ENCODE measurements at places on chromosomes 1 and 21.

DNA sequence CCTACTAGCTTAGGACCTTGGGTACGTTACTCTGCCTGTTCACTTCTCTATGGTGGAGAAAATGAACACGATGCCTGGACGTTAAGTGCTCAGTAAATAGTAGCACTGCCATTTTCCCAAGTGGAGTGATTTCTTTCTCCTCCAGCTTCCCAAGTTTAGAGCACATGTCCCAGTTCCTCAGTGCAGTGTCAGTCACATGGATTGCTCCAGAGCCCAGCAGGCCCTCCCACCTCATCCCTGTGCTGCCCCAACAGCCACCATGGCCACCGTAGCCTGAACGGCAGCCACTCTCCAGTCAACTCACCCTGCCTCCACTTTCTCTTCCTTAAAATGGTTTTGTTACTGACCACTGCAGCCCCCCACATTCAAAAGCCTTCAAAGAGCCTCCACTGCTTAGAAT lies 8.5 kb downstream of the STMN1 start:
- DNase-seq: no peak

GRCh38 chr1:204418174-204419063 lies 6.8 kb upstream of the PPP1R15B start:
- peak; percentile 65 for DNase-seq

- DNase-seq: no peak
These were observed 37.5 kb downstream of the CTNNBIP1 start for GRCh38 chr1:9872430-9873165.

GRCh38 chr1:204448344-204448964 lies 36.8 kb upstream of the PPP1R15B start:
- peak; percentile 39 for DNase-seq

GRCh38 chr1:1020415-1021009 lies 592 bp downstream of the AGRN start:
- DNase-seq: peak; percentile 44

GRCh38 chr1:81548918-81549587 lies 251.7 kb upstream of the ADGRL2 start:
- no peak for DNase-seq

GRCh38 chr21:40832316-40832715 lies 14.6 kb downstream of the DSCAM start:
- no peak for DNase-seq
